ENCODE measurements at places on chromosomes 6 and 20.

DNA sequence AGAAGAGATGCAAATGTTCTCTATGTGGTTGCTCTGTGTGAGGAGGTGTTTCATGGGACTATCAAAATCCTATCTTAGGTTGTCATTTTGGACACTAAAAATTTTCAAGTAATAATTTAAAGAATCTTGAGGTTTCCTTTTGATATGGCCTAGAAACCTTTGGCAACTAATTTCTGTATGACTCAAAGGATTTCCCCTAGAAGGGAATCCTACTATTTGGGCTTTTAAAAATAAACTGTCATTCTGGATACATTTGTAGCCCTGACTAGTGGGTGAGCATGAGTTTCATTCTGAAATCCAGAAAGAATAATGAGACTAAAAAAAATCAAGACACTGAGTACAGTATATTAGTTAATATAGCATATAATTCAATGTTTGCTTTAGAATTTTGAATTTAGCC, 25.5 kb upstream of the RAB23 start:
- no peak for DNase-seq

GRCh38 chr20:51461306-51461705, 81.2 kb downstream of the NFATC2 start:
- DNase-seq: no peak

DNA sequence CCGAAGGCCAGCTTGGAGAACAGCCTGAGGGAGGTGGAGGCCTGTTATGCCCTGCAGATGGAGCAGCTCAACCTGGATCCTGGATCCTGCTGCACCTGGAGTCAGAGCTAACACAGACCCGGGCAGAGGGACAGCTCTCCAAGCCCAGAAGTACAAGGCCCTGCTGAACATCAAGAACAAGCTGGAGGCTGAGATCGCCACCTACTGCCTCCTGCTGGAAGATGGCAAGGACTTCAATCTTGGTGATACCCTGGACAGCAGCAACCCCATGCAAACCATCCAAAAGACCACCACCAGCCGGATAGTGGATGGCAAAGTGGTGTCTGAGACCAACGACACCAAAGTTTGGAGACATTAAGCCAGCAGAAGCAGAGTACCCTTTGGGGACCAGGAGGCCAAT, 223.5 kb upstream of the ID4 start:
- no peak for DNase-seq

DNA sequence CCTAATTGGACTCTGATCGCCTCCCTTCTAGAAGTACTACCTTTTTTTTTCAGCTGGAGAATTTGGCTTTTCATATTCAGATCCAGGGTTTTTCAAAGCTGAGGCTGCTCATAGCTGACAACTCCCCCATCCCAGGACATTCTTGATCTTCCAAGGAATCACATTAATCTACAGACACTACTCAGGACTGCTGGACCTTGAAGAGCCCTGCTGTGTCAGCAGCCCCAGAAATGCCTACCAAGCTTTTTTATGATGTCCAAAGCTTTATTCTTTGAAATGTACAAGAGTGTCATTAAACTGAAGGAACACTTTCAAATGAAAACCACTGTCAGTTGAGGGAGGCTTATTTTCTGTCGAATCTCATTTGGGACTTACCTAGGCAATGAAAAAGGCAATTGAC, 704.1 kb downstream of the PTPRT start:
- no peak for DNase-seq

GRCh38 chr6:149319422-149319821, 1.9 kb downstream of the TAB2 start:
- no peak for DNase-seq
